ENCODE measurements at places on chromosomes 4 and X.

GRCh38 chrX:123803331-123803983 is 56.4 kb upstream of the XIAP start:
- DNase-seq, result peak; percentile 92

- no peak for DNase-seq
Observed at GRCh38 chr4:183081116-183081469, 18.0 kb upstream of the WWC2 start.

GRCh38 chrX:1481636-1482529 is 29.2 kb upstream of the ASMTL start:
- no peak for DNase-seq

DNA sequence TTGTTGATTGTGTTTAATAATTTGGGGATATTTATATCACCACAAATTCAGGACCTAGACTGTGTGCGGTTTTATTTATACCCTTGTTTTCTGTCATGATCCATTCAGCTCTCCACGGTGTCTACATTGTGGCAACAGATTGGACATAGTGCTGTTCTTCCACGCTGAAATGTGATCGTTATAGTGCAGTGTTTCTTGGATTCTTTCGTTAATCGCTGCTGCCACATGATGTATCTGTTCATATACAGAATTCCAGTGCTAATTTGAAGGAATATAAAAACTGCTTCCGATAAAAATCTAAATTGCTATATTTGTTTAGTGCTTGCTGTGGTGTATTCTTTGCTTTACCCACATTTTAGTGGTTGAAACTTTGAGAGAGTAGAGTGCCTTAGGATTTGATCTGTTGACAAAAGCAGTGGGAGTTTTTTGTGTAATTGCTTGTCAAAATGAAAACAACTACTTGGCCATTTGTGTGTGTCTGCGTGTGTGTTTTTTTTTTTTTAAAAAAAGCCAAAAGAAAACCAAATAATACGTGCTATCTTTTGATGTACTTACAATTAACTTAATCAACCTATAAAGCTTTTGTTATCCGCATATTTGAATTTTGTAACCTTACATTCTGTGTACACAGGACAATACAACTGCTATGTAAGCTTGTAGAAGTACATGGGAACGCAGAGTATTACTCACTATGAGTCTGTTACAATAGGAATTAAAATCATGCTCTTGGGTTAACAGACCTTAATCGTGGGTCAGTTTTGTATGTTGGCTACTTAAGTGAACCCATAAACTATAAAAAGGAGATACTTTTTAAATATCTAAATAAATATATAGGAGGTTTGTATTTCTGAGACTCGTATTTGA is 353.3 kb downstream of the ARHGAP24 start:
- DNase-seq, result no peak
